ENCODE measurements at places on chromosomes 11 and 22.

GRCh38 chr11:67024410-67024809, 1.5 kb downstream of the SYT12 start:
- peaks cover 30% of the 10 kb centered on the region for H3K27me3 ChIP-seq
- H3K36me3 ChIP-seq = no peaks in the 10 kb centered on the region
- H3K4me3 ChIP-seq = no peak overlapping the region

DNA sequence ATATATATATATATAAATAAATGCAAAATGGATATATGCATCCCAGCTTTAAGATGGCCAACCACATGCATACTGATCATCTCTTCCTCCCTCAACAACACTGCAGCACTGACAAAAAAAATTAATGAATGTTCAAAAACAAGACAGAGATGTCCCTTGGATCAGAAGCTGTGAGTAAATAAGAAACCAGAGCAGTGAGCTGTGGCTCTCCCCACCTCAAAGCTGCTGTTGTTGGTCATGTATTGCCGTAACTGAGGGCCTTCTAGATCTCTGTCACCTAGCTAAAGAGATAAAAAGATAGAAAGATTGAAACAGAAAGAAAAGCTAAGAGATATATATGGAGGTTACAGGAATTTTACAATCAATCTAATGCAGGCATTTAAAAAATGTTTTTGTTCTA, 15.5 kb upstream of the TMEM135 start:
- DNase-seq = no peak
- H3K4me1 ChIP-seq = peaks cover 6% of the 10 kb centered on the region
- H3K36me3 ChIP-seq = no peaks in the 10 kb centered on the region
- no peak overlapping the region for H3K4me3 ChIP-seq
- no peak overlapping the region for H3K27ac ChIP-seq

DNA sequence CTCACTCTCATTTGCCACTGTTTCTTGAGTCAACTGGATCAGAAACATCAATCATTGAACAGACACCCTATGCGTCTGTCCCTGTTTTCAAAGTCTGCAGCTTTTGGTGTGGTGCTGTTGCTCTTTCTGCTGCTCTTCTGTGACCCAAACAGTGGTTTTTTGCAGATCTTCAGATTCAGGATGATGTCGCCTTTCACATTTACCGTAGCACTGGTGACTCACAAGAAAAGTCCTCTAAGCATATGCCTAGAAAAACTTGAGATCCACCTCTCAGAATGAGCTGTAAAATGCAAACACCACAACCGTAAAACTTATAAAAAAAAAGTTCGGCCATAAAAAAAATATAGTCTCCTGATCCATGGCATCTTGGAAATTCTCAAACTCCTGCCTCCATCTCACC, 400.4 kb downstream of the NTM start:
- no peak for DNase-seq
- no peak overlapping the region for H3K27ac ChIP-seq

- H3K4me1 ChIP-seq = peaks cover 38% of the 10 kb centered on the region
- H3K27ac ChIP-seq = no peak overlapping the region
- H3K36me3 ChIP-seq = peaks cover 72% of the 10 kb centered on the region
- no peaks in the 10 kb centered on the region for H3K27me3 ChIP-seq
- no peak for DNase-seq
Observed at GRCh38 chr11:75403037-75403436, 3.7 kb downstream of the RPS3 start.

GRCh38 chr11:19889531-19889930, 176.9 kb downstream of the NAV2 start:
- H3K4me1 ChIP-seq = no peaks in the 10 kb centered on the region
- no peak for DNase-seq
- H3K4me3 ChIP-seq = no peak overlapping the region
- H3K36me3 ChIP-seq = peaks cover 16% of the 10 kb centered on the region
- H3K27ac ChIP-seq = no peak overlapping the region
- no peaks in the 10 kb centered on the region for H3K27me3 ChIP-seq

DNA sequence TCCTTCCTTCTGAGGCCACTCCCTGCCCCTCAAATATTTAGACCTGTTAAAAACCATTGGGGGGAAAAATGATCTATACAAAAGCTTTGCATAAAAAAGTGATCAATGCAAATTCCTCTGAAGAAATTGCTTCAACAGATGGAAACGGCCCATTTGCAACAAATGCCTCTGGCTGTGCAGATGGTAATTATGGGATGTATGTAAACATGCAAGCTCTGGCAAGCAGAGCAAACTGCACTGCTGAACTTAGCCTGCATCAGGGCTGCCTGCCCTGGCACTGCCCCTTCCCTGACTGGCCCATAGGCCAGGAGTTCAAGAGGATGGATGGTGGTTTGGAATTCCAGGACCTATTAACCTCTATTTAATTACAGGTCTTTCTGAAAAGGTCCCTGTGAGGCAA, 388.7 kb downstream of the MIAT start:
- H3K4me1 ChIP-seq = no peaks in the 10 kb centered on the region
- H3K27me3 ChIP-seq = no peaks in the 10 kb centered on the region
- DNase-seq = no peak
- H3K36me3 ChIP-seq = no peaks in the 10 kb centered on the region
- H3K27ac ChIP-seq = no peak overlapping the region

Measured in lower lobe of right lung (tissue), 2 donors.